ENCODE measurements at places on chromosomes 1 and 21. TPM values are rescaled to one million over a fixed set of nuclear protein-coding genes. Genes with fewer than 3 reads are reported as not detected.

The IFI44 gene
- 45.1 TPM for polyA plus RNA-seq

The KRTAP21-3 gene
- not detected for polyA plus RNA-seq

The CTTNBP2NL gene
- polyA plus RNA-seq = 8.5 TPM

The VASH2 gene
- polyA plus RNA-seq = 5.2 TPM

The CELSR2 gene
- polyA plus RNA-seq = 0.67 TPM

The FAM78B gene
- polyA plus RNA-seq = 0.87 TPM

The LDLRAD1 gene
- not detected for polyA plus RNA-seq

The GBP4 gene
- polyA plus RNA-seq = 8.1 TPM

The FCAMR gene
- 0.90 TPM for polyA plus RNA-seq

The ASCL5 gene
- not detected for polyA plus RNA-seq

The FCGR1A gene
- polyA plus RNA-seq = 9.6 TPM

The UBAP2L gene
- polyA plus RNA-seq = 67.5 TPM

The FCRL2 gene
- not detected for polyA plus RNA-seq

The ZBTB48 gene
- polyA plus RNA-seq = 19.0 TPM

The FASLG gene
- not detected for polyA plus RNA-seq

The OR2G6 gene
- not detected for polyA plus RNA-seq

The CTSS gene
- 11.6 TPM for polyA plus RNA-seq

The FAM167B gene
- 12.3 TPM for polyA plus RNA-seq

The MANEAL gene
- polyA plus RNA-seq = 7.4 TPM

The DTL gene
- 0.90 TPM for polyA plus RNA-seq
